ENCODE measurements at places on chromosomes 13 and 19.

- no peak for DNase-seq
Measured at GRCh38 chr19:2387367-2388288, 27.6 kb downstream of the TMPRSS9 start.

DNA sequence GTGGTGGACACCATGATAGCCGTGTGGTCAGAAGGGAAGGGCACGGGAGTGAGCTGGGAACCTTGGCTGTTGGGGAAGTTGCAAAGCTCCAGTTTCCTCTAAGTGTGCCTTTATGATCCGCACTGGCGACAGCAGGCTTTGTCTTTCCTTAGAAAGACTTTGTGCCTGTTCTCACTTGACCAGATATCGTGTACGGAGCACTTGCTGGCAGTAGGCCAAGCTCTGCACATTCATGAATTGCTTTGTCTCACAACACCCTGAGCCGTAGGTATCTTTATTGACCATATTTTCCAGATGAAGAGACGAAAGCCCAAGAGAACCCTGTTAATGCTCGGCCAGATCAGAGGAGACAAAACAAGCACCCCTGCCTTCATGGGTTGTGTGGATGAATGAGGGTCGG, 15.1 kb downstream of the CUL4A start:
- no peak for DNase-seq

DNA sequence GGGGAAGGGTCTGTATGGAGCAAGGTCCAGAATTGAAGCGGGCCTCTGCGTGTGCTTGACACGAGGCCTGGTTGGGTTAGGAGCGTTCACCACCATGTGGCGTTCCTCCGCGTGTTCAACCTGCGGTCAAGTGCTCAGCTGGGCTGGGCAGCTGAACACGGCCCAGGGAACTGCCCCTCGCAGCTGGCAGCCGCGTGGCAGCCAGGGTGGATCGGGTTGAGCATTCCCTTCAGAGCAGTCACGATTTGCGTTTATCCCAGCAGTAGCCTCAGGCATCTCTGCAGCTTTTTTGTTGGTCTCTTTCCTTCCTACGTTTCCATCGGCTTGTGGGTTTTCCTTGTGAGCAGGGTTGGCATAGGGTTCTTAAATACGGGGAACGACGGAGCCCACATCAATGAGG, 28.7 kb upstream of the F2RL3 start:
- DNase-seq = no peak

DNA sequence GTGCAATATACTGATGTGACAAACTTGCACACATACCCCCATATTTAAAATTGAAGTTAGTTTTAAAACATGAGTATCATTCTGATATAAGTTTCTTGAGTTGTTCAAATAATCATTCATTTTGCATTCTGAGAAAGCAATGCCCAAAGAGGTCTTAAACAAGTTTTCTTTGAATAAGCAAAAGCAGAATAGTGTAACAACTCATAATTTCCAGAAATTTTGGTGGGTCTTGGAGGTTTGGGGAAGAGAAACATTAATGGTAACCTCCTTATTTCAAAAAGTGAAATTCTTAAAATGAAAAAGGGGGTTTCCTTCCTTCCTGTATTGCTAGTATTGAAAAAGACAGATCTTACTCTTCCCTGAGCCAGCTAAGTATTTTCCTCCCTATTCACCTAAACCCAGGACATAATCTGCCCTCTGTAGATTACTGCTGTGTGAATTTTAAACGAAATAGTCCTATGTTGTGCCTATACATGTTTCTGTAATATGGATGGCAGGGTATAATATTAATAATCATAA, 30.4 kb downstream of the SLC25A15 start:
- no peak for DNase-seq

DNA sequence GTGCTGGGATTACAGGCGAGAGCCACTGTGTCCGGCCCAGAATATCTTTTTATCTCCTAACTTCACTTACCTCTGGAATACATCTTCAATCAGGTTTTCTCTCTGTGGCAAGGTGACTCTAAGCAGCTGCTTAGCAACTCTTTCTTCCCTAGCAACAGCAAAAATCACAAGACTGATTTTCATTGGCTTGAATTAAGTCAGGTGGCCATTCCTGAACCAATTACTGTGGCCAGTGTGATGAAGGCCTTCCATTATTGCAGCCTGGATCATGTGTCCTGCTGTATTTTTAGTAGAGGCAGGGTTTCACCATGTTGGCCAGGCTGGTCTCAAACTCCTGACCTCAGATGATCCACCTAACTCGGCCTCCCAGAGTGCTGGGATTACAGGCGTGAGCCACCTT, 9.0 kb upstream of the LTBP4 start:
- DNase-seq = no peak

DNA sequence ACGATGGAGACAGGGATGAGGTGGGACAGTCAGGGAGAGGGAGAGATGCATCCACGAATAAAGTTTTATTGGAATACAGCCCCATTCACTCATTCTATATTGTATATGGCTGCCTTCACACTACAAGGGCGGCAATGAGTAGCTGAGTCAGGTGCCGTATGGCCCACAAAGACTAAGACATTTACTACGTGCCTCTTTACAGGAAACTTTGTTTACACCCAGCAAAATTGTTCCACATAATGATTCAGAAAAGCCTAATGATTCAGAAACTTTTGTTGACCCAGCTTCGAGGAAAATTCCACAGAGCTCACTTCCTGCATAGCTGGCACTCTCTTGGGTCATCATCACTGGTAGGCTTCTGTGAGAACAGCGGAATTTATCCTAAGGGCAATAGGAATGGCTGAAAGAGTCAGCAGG, 87.3 kb upstream of the PEG3 start:
- no peak for DNase-seq

- DNase-seq = no peak
Measured at GRCh38 chr19:2987797-2988196, 10.4 kb downstream of the TLE6 start.

DNA sequence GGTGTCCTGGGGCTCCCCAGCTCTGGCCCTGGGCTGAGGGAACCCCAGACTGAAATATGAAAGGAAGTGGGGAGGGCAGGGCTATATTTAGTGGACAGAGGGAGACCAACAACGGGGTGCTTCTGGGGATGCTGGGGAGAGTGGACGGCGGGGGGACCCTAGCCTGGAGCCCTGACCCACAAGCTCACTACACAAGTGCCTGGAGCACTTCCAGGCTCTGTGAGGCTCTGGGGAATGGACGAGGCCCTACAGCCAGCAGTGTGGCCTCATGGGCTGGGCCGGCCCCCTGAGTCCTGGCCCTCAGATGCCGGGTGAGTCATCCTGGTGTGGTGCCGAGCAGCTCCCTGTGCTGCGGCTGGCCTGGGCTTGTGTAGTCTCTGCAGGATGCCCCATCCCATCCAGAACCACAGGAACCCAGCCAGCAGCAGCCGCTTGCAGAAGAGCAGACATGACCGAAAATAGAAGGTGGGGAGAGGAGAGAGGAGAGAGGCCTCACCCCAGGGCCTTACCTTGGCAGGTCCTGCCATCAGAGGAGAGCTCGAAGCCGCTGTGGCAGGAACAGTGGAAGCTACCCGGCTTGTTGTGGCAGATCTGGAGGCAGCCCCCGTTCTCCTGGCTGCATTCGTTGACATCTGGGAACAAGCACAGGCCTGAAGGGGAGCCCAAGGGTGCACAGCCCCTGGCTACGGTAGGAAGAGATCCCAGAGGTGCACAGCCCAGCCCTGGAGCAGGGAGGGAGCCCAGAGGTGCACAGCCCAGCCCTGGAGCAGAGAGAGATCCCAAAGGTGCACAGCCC, 26.1 kb downstream of the GAS6 start:
- no peak for DNase-seq

DNA sequence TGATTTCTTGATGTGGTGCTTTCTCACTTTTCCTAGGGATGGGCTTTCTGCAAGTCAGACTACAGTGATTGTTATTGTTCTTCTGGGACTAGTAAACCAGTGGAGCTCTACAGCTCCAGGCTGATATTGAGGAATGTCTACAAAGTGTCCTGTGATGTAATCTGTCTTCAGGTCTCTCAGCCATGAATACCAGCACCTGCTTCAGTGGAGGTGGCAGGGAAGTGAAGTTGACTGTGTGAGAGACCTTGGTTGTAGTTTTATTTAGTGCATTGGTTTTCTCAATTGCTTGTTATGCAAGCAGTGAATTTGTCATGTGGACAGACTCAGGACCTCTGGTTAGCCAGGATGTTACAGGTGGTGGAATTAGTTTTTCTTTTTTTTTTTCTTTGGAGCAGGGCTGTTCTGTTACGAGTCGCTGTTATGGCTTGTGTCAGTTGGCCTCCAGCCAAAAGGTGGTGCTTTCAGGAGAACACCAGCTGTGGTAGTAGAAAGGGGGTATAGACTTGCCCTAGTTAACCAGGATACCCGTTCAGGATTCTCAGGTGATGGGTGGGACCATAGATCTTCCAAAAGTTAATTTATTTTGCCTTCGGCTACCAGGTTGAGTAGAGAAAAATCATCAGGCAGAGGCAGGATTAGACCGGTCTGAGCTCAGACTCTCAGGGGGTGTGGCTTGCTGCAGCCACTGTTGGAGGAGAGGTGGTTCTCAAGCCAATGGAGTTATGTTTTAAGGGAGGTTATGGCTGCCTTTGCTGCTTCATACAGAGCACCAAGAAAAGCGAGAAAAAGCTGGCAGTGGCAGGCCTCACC, 11.9 kb upstream of the ZNF675 start:
- DNase-seq = no peak

- no peak for DNase-seq
Measured at GRCh38 chr13:102386461-102386860, 15.4 kb downstream of the FGF14 start.

- DNase-seq = no peak
Measured at GRCh38 chr19:50264483-50265186, 61.2 kb downstream of the MYH14 start.

GRCh38 chr19:43799502-43800142, 2.6 kb downstream of the LYPD5 start:
- DNase-seq = no peak

DNA sequence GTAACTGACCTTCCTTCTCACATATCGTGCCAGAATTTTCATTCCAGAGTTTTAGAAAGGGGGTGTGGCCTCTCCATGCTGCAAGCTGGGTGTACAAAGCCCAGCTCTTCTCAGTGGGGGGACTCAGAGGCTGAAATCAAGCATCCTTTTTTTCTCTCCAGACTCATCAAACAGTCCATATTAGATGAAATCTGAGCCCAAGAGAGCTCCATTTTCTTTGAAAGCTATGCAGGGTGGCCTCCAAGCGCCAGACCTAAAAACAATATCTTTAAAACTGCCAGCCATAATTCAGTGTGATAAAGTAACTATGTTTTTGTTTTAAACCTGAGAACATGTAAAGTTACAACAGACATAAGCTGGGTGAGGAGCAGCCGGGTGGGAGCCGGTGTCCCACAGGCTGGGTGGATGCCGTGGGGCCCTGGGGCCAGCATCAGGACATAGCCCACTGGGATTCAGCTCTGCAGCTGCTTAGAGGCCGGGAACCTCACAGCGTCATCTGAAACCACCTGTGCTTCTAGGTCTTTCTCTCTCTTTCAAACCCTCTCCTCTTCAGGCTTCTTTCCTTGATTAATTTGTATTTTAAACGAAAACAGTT, 249.2 kb downstream of the ZNF536 start:
- DNase-seq = no peak

- no peak for DNase-seq
Measured at GRCh38 chr19:35320065-35320713, 8.8 kb upstream of the CD22 start.

DNA sequence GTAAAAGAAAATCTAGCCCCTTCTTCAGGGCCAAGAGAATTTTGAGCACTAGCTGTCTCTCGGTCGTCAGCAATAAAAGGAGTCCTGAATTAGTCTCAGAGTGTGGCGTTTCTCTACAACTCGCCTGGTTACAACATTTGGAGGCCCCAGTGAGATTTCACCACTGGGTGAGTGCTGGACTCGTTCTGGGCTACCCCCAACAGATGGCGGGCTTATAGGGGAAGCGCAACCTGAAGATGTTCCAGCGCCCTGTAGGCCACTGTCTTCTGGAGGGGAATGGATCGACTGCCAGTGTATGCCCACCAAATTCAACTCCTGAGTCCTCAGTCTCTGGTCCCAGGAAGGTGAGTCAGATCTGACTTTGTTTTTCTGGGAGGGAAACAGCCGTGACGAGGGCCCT, 11.7 kb upstream of the ZNF181 start:
- no peak for DNase-seq

- DNase-seq = no peak
Measured at GRCh38 chr19:39160889-39161672, 35.5 kb downstream of the PAK4 start.

GRCh38 chr19:9793071-9793591, 24.6 kb upstream of the ZNF846 start:
- no peak for DNase-seq

DNA sequence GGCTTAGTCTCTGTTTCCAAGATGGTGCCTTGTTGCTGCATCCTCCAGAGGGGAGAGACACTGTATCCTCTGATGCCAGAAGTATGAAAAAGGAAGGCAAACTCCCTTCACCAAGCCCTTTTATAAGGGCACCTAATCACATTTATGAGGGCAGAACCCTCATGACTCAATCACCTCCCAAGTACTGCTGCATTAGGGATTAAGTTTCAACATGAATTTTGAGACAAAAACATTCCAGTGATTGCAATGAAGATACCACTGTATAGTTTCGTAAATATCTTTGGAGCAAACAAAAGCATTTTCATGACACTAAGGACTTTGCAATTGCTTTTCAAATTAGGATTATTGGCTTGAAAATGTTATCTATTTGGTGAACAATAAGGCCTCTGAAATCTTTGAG, 63.8 kb downstream of the RNF17 start:
- no peak for DNase-seq

DNA sequence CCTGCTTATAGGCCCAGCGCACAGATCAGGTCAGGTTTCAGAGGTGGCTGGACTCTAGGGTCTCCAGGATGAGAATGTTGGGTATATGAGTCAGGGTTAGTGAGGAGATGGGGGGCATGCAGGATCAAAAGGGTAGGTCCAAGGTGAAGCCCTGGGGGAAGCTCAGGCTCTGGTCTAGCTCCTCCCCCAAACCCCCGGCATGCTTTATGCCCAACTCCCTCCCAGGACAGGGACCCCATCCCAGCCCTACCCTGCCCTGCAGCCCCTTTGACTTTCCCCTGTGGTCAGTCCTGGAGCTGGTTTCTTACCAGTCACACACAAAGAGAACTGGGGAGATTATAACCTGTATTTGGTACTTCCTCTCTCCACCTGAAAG, 9.8 kb upstream of the CEACAM18 start:
- DNase-seq = no peak

- no peak for DNase-seq
Measured at GRCh38 chr19:33821871-33822270, 25.2 kb downstream of the KCTD15 start.

DNA sequence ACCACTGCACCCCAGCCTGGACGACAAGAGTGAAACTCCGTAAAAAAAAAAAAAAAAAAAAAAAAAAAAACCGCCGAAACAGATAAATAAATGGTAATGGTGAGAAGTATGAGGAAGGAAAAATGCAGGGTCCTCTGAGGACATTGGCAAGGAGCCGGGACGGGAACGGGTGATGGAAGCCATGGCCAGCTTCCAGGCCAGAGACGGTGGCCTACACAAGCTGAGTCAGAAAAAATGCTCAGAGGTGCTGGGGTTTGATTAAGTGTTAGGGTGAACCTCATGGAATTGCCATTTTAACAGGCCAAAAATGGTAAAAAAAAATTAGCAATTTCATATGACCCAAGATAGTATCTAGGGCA, 866 bp upstream of the ZSWIM4 start:
- DNase-seq = no peak
